ENCODE measurements at places on chromosomes 7 and 10.

DNA sequence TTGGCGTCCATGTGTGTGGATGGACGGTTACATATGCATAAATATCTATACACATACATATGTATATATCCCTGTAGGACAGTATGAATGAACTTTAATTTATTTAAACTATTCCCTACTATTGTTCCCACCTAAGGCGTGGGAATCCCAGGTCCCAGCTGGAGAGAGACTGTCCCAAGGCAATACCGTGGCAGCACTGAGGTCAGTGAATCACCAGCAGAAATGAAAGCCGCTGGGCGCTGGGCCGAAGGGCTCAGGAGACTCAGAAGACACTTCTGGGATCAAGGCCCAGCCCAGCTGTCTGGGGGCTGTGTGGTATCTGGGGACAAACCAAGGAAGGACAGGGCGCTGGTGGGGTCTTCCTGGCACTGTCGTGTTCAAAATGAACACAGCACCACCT, 49.6 kb upstream of the MYL10 start:
- DNase-seq = no peak

DNA sequence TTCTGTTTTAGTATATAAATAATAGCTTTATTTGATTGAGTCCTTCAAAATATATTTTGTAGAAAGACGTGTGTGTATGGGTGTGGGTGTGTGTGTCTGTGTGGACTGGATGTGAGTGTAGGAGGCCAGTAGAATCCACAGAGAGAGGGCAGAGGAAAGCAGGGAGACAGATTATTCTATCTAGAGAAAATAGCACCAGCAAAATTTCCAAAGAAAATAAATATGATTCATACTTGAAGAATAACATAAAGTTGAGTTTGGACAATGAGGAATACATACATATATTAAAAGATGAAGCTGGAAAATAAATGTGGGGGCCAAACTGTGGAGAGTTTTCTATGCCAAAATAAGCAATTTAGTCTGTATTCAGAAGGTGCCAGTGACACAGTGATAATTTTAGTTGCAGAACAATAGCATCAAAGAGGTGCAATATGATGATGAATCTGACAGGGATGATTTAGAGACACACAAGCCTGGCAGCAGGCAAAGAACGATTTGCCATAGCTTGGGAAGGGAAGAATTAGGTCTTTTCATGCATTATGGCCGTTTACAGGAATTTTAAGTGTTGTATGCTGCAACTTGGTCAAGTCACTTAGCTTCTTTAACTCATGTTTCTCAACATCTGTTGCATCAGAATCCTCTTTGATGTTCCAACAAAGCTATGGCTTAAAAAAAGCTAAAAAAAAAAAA, 121.3 kb downstream of the SEMA3A start:
- DNase-seq = no peak

- DNase-seq = peak; percentile 87
Measured at GRCh38 chr7:1432411-1433082, 26.7 kb downstream of the MICALL2 start.

GRCh38 chr10:26733750-26734568, 36.5 kb downstream of the PDSS1 start:
- DNase-seq = no peak

GRCh38 chr7:150317748-150318444, 5.3 kb upstream of the LRRC61 start:
- no peak for DNase-seq

DNA sequence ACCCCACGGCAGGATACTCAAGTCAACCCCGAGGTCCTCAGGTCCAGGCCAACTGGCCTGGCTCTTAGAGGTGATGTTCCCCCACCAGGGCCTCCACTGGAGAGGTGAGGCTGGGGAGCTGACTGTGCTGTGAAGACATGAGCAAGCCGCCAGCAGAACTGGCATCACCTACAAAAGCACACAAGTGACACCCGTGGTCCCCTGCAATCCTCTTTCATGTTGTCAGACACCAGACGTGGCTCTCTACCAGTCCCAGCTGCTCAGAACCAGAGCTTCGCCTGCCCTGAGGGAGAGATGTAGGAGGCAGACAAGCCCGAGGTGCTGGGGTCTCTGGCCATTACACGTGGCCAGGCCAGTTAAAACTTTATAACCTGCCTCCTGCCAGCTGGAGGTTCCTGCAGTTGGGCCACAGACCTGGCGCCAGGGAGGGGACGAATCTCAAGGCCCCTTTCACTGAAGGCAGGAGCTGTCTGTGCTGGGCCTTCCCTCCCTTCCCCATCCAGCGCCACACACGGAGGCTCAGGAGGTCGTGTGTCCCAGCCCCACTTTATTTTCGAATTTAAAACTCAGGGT, 2.2 kb downstream of the COMTD1 start:
- no peak for DNase-seq

GRCh38 chr7:91420606-91421005, 156.4 kb downstream of the FZD1 start:
- no peak for DNase-seq

DNA sequence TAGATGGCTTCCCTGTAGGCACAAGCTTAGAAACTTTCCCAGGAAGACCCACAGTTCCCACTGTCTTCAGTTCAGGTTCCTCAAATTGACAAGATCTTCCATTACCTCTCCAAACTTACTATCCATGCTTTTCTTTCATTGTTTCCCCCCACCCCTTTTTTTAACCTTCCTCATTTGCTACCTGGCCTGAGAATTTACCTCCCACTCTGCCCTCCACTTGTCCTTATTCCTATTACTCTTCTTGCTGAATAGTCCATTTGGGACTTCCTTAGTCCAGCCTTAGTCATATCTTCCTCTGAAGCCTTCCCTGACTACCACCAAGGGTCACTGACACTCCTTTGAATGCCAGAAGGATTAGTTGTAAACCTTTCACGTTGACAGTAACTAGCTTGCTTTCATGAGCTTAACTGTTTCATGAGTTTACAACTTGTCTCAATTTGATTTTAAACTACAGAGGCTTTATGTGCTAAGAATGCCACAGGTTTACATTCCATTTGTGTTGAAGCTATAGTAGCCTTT, 1.2 kb upstream of the CALU start:
- DNase-seq = no peak

GRCh38 chr7:51259766-51260165, 56.8 kb downstream of the COBL start:
- DNase-seq = no peak

DNA sequence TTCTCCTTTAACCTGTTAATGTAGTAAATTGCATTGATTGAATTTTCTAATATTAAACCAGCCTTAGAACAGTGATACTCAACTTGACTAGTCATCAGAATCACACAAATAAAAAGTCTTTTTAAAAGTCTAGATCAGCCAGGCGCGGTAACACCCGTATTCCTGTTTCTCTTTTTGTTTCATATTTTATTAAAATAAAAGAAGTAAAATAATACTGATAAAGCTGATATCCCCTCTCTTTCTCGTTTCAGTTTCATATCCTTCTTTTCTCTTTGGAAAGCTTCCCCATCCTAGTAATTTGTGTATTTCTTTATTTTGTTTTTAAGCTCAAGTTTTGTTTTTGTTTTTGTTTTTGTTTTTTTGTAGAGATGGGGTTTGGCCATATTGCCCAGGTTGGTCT, 9.3 kb downstream of the SMO start:
- DNase-seq = no peak

GRCh38 chr10:61903928-61904344, 2.4 kb downstream of the ARID5B start:
- DNase-seq = no peak

GRCh38 chr10:61188691-61189090, 244.7 kb upstream of the RHOBTB1 start:
- no peak for DNase-seq

DNA sequence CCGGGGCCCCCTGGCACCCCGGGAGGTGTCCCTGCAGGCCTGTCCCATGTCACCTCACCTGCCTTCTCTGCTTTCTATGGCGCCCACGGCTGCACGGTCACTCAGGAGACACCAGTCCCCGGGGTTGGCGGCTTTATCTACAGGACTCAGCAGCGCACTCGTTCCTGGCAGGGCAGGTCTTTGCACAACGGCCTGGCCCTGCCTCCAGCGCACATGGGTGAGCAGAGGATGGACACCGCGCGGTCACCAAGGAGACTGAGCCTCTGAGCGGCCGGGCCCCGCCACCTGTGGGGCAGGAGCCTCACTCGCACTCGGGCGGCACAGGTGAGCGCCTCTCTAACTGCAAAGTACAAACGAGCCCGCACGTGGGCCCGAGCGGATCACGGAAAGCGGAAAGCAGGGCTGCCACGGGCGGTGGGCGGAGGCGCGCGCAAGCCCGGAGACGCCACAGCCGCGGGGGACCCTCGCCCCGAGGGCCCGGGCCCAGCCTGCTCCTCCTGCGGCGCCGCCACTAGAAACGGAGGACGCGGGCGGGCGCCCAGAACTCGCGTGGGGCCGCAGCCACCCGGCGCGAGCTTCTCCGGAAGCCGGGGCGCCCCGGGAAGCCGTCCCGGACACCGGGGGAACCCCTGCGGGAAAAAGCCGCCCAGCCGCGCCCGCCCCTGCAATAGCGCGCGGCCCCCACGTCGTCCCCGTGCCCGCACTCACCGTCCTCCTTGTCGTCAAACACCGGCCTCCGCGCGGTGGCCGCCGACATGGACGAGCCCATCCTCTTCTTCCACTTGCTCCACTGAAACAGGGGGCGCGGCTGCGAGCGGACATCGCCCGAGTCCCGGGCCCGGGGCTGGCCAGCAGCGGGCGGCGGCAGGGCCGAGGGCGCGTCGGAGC, 642 bp downstream of the STK32C start:
- DNase-seq = peak; percentile 50

- DNase-seq = peak; percentile 60
Measured at GRCh38 chr10:68897336-68897741, 3.8 kb upstream of the DDX50 start.

GRCh38 chr7:20249920-20250319, 32.7 kb upstream of the MACC1 start:
- no peak for DNase-seq

GRCh38 chr10:106935978-106936451, 228.5 kb downstream of the SORCS1 start:
- no peak for DNase-seq

DNA sequence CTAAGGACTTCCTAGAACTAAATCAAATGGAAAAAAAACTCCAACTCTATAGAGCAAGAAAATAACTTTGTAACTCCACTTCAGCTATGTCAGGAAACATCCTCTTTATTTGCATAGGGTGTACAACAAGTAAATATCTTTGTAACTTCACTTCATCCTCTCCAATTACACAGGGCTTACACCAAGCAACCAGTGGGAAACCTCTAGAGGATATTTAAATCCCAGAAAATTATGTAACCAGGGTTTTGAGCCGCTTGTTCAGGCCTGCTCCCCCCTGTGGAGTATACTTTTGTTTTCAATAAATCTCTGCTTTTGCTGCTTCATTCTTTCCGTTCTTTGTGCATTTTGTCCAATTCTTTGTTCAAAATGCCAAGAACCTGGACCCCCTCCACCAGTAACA, 22.2 kb downstream of the LIPJ start:
- DNase-seq = no peak

DNA sequence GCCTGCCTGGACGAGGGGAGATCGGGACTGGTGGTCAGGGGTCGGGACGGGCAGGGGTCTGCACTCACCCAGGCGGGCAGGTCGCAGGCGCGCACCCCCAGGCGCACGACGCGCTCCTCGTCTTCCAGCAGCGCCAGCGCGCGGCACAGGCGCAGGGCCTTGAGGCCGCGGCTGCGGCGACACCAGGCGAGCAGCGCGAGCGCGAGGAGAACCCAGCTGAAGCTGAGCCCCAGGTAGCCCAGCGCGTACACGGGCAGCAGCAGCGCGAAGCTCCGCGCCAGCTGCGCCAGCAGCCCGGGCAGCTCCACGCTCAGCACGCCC, 328 bp downstream of the ESYT2 start:
- peak; percentile 89 for DNase-seq

GRCh38 chr10:71276873-71277272, 42.2 kb upstream of the SLC29A3 start:
- DNase-seq = no peak

DNA sequence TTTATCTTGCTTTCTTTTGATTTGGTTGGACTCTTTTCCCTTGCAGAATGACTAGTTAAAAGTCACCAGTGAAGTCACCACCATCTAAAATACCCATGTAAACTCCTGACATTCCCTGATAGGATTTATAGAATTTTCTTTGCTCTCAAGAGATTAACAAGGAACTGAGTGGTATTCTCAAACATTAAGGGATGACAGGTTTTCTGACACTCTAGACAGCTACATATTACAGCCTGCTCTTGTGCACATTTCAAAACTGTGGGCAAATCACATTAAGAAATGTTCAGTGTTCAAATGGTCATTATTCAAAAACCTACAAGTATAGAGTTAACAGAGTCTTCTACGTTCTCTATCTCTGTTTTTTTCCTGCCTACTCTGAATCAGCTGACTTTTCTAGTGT, 15.8 kb upstream of the ACSM6 start:
- no peak for DNase-seq

GRCh38 chr7:142620402-142620801, 128.9 kb upstream of the PRSS1 start:
- no peak for DNase-seq

DNA sequence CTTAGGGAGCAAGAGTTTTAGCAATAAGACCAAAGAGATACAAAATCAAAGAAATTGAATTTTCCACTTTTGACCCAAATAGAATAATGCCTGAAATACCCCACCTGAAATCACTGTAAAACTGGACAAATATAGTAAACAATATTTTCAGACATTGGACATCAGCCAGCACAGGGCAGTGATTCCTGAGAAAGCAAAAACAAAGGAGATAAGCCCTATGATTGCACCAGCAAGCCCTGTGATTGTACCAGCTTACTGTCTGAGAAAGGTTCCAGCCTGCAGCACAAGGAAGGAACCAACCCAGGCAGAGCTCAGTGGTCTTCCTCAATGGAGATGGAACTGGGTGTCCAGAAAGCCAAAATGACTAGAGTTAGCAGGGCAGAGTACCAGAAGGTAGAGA, 10.3 kb downstream of the TMEM106B start:
- DNase-seq = no peak

GRCh38 chr7:146659732-146660131, 543.1 kb downstream of the CNTNAP2 start:
- DNase-seq = no peak

DNA sequence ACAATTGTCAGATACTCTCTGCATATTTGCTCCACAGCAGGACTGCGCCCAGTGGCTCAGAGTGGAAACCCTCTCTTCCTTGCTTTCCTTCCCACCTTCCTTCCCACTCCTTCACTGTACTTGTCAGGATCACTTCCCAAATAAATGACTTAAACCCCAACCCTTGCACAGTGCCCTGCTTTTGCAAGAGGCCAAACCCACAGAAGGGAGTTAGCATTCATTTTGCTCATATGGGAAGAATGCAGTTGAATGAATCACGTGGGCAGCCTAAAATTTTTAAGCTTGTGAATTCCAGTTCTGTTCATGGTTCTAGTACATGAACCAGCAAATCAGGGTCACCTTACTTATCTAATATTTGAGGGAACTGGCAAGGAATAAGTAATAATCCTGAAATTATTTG, 47.7 kb upstream of the SFMBT2 start:
- DNase-seq = no peak

- no peak for DNase-seq
Measured at GRCh38 chr7:27156508-27156898, at the start of gene HOXA7. TSS of gene HOXA7 (minus strand) at chr7:27156675. CDS start at chr7:27156545, 130 bp downstream.

GRCh38 chr7:39199951-39200350, 222.2 kb downstream of the POU6F2 start:
- no peak for DNase-seq

- DNase-seq = no peak
Measured at GRCh38 chr7:55308186-55308929, 56.8 kb upstream of the LANCL2 start.

Measured in erythroblast (primary cell).